ENCODE measurements at places on chromosomes 5 and 9. TPM values are rescaled to one million over a fixed set of nuclear protein-coding genes. Genes with fewer than 3 reads are reported as not detected.

DNA sequence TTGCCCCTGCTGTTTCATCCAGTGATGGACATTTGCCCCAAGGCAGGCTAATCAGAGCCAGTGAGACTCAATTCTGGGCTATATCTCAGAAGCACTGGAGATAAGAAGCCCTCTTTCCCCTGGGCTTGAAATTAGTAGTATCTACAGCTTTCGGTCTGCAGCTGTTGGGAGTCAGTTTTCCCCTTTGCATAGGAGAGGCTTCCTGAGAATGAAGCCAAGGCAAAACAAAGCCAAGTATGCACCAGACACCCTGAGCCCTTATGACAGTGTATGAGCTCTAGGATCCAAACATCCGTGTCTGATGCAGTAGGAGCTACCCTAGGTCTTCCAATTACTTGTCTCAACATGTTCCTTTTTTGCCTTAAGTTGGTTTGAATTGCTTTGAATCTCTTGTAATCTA, 79.2 kb upstream of the PANK3 start:
- DNase-seq = no peak

GRCh38 chr9:4243877-4244812, 55.7 kb downstream of the GLIS3 start:
- DNase-seq = no peak

GRCh38 chr9:114459464-114459863, 45.8 kb downstream of the WHRN start:
- DNase-seq = no peak

The EIF4E1B gene
- not detected for total RNA-seq

All from natural killer cell treated with Interleukin-12 subunit alpha and Interleukin-12 subunit beta and Interleukin-15 and Interleukin-18, amount 100 ng/mL, for 72 hours (primary cell).